ENCODE measurements at places on chromosomes 16 and 17.
A peak's percentile ranks its signal among the peaks of the same experiment; 100 is the strongest.

DNA sequence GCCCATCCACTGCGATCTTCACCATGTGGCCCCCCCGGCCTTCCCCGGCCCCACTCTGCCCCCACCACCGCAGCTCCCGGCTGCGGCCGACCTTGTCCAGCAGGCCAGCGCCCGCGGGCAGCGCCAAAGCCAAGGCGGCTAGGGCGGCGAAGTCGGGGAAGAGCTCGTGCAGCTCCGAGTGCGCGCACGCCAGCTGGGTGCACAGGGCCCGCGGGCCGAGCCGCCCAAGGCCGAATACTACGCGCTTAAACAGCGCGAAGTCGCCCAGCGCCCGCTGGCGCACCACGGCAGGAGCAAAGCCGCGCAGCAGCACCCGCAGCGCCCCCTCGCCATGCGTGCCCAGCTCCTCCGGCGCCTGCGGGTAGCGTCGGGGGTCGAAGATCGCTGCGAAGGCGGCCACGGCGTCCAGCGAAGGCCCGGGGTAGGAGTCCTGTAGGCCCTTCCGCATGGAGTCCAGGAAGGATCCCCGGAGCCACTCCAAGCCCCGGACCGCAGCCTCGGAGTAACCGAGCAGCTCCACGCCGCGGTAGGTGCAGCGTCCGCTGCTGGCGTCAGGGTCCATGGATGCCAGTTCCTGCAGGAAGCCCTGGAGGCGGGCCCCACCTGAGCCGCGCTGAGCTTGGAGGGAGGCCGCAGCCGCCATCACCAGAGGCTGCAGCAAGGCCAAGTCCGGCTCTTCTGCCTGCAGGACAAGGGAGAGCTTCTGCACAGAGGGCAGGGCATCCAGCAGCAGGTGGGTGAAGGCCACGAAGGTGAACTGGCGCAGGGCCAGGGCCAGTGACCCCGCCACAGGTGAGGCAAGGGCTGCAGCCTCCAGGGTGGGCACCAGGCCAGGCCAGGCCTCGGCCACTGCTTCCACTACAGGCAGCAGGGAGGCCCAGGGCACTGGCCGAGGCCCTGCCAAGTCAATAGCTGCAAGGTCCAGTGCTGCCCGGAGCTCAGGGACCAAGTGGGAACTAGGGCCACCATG lies 10.3 kb downstream of the C17orf113 start:
- no peaks in the 10 kb centered on the region for H3K4me1 ChIP-seq
- H3K27me3 ChIP-seq = peaks cover 12% of the 10 kb centered on the region
- H3K36me3 ChIP-seq = no peaks in the 10 kb centered on the region
- no peak overlapping the region for H3K4me3 ChIP-seq
- H3K27ac ChIP-seq = no peak overlapping the region

DNA sequence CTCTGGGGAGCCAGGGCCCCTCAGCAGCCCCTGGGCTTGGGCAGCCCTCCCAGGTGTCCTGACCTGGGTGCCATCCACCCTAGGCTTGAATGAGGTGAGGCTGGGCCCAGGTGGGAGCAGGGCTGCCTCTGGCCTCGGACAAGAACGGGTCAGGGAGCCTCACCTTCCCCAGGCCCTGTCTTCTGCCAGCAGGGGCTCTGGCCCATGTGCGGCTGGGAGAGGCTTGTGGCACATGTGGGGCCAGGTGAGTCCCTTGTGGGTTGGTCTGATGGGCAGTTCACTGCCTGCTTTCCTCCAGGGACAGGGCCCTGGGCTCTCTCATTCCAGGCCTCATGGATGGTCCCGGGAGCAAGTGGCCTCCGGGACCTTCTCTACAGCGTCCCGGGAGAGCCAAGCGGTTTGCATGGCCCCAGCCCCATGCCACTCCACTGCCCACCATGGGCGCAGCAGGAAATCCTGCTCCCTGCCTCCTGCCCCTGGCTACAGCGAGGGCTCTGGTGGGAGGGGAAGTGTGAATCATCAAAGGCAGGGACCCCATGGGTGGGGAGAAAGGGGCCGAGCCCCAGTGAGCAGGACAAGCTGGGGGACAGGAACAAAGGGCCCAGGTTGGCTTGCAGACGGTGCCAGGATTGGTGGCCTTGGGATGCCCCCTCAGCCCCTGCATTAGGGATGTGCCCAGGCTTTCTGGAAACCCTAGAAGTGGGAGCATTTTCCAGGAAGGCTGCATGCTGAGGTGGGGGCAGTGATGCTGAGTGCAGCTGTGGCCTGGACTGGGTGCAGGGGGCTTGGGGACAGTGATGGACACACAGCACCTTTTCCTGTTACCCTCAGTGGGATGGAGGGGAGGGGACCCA lies 12.2 kb downstream of the VASN start:
- DNase-seq = no peak
- H3K27me3 ChIP-seq = no peaks in the 10 kb centered on the region
- H3K4me1 ChIP-seq = peaks cover 4% of the 10 kb centered on the region
- no peak overlapping the region for H3K4me3 ChIP-seq
- peaks cover 28% of the 10 kb centered on the region for H3K36me3 ChIP-seq
- no peak overlapping the region for H3K27ac ChIP-seq

GRCh38 chr17:43998552-43998951 lies 5.9 kb upstream of the NAGS start:
- H3K4me3 ChIP-seq = no peak overlapping the region
- H3K4me1 ChIP-seq = peaks cover 2% of the 10 kb centered on the region
- no peak for DNase-seq
- no peak overlapping the region for H3K27ac ChIP-seq

DNA sequence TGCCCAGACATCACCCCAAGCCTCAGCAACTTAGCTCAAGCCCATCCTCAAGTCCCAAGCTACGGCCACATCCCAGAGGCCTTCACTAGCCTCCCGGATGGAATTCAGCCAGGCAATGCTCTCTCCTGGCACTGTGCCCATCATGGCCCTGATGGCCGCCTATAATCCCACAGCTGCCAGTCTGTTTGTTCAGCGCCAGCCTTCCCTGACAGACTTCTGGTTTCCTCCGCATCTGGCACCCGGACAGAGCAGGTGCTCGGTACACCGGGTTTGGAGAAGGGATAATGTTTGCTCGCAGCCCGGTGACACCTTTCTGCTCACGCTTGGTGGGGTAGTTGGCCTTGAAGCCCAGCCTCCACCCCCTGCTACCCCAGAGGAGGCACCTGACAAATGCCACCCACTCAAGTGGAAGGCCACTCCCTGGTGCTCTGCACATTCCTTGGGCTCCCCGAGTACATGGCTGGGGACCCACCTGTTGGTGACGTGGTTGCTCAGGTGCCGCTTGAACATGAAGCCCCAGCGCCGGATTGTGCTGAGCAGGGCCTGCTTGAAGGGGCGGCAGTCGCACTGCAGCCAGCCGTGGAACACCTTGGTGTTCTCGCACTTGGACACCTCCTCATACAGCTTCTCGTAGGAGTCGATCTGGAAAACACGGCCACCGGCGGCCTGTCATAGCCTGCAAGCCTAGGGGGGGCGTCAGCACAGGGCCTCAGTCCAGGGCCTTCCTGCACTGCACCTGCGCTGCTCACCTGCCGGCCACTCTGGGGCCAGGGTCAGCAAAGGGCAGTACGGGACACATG lies 47.1 kb downstream of the DNAH17 start:
- H3K27me3 ChIP-seq = no peaks in the 10 kb centered on the region
- peaks cover 30% of the 10 kb centered on the region for H3K4me1 ChIP-seq
- no peak for DNase-seq
- H3K36me3 ChIP-seq = no peaks in the 10 kb centered on the region
- H3K27ac ChIP-seq = no peak overlapping the region

GRCh38 chr17:21377705-21378396 lies 1.7 kb downstream of the KCNJ12 start:
- no peak overlapping the region for H3K27ac ChIP-seq
- peaks cover 27% of the 10 kb centered on the region for H3K27me3 ChIP-seq
- H3K36me3 ChIP-seq = no peaks in the 10 kb centered on the region
- no peak overlapping the region for H3K4me3 ChIP-seq

- no peak overlapping the region for H3K4me3 ChIP-seq
- H3K36me3 ChIP-seq = peaks cover 4% of the 10 kb centered on the region
- DNase-seq = peak; percentile 78
- H3K27me3 ChIP-seq = peaks cover 11% of the 10 kb centered on the region
- H3K4me1 ChIP-seq = peaks cover 25% of the 10 kb centered on the region
Observed at GRCh38 chr16:391885-392335, 5.1 kb upstream of the NME4 start.

- H3K4me1 ChIP-seq = no peaks in the 10 kb centered on the region
- H3K4me3 ChIP-seq = no peak overlapping the region
Observed at GRCh38 chr17:16917671-16918394, 54.1 kb downstream of the TNFRSF13B start.

- no peaks in the 10 kb centered on the region for H3K36me3 ChIP-seq
- H3K27me3 ChIP-seq = peaks cover 3% of the 10 kb centered on the region
- H3K4me3 ChIP-seq = no peak overlapping the region
Observed at GRCh38 chr17:57830880-57831279, 19.0 kb downstream of the MRPS23 start.

DNA sequence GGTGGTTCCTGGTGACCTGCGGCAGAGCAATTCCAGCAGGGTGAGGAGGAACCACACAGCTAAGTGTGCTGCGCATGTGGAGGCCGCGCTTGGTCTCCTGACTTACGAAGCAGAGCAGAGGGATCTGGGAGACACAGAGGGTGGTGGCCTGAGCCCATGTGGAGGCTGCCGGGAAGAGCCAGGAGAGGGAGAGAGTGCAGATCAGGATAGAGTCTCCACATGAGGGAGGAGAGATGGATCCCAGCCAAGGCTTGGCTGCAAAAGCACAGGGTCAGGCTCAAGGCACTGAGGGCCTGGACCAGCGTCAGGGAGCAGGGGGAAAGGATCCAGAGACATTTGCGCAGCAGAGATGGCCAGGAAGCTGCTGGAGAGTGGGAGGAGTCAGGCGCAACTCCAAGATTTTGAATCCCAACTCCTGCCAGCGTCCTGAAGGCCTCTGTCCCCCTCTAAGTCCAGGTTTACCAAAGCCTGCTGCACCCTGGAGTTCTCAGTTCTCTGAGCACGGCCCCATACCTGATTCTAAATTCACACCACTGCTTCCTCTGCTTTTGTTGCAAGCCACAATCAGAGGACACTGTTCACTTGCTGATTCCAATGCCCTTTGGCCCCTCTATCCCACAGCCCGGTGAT lies 11.3 kb upstream of the MLLT6 start:
- H3K36me3 ChIP-seq = no peaks in the 10 kb centered on the region
- peaks cover 6% of the 10 kb centered on the region for H3K27me3 ChIP-seq
- peaks cover 20% of the 10 kb centered on the region for H3K4me1 ChIP-seq

DNA sequence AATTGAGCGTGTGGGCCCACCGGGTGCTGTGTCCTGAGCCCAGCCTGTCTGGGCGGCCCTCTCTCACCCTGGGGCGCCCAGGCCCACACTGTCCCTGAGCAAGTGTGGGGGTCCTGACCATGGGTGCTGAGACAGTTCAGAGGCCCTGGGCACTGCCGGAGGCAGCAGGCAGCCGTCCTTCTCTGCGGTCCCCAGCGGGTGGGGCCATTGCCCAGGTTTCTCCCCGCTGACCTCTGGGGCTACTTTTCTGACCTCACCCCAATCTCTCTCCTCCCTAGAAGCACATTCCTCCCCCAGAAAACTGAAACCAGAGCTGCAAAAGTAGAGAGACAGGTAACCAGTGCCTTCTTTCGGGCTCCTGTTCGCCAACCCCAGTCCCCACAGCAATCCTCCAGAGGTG lies 36.0 kb upstream of the PVALEF start:
- no peaks in the 10 kb centered on the region for H3K4me1 ChIP-seq
- no peak for DNase-seq
- no peak overlapping the region for H3K4me3 ChIP-seq
- H3K27ac ChIP-seq = no peak overlapping the region
- H3K36me3 ChIP-seq = no peaks in the 10 kb centered on the region

DNA sequence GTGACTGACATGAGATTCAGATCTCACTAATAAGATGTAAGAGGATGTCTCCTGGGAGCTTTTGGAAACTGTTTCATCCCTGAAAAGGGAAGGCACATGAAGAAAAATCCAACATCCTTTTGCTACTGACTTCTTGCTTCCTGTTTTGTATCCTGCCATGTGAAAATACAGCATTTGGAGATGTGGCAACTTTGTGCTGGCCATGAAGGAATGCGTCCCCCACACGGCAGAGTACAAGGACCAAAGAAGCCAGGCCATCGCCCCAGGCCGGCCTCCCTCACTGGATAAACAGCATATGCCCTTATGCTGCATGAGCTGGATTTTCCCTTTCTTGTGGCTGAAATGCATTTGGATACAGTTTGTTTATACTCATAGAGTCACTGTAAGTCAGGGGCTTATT lies 5.5 kb upstream of the HASPIN start:
- H3K4me3 ChIP-seq = no peak overlapping the region
- peaks cover 50% of the 10 kb centered on the region for H3K4me1 ChIP-seq
- H3K27ac ChIP-seq = peak overlapping the region; percentile 7
- DNase-seq = no peak

DNA sequence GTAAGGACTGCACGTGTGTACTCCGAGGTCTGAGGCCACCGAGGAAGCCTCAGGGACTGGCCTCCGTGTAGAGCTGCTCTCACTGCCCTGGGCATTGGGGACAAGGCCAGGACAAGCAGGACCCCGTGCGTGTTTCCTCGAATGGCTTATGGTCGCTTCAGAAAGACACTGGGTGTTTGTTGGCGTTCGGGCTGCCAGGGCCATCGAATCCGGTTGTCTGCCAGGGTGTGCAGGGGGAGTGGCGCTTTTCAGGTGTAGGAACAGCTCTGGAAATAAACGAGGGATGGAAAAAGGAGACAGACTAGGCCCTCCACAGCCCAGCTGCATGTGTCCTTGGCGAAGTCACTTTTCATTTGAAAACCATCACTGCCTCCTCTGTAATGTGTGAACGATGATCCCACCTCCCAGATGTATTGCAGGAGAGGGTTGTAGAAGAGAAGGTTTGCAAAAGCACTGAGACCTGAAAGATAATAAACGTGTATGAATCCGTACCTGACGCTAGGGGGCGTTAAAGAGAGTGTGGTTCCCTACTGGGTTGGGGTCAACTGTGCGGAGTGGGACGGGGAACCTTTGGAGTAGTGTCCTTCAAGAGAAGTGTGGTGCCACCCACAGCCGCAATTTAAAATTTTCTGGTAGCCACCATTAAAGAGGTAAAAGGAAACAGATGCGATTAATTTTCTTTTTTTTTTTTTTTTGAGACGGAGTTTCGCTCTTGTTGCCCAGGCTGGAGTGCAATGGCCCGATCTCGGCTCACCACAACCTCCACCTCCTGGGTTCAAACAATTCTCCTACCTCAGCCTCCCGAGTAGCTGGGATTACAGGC lies 2.1 kb upstream of the ZSCAN10 start:
- peak overlapping the region; percentile 79 for H3K4me3 ChIP-seq
- peak overlapping the region; percentile 94 for H3K27ac ChIP-seq
- H3K27me3 ChIP-seq = no peaks in the 10 kb centered on the region
- no peaks in the 10 kb centered on the region for H3K36me3 ChIP-seq

DNA sequence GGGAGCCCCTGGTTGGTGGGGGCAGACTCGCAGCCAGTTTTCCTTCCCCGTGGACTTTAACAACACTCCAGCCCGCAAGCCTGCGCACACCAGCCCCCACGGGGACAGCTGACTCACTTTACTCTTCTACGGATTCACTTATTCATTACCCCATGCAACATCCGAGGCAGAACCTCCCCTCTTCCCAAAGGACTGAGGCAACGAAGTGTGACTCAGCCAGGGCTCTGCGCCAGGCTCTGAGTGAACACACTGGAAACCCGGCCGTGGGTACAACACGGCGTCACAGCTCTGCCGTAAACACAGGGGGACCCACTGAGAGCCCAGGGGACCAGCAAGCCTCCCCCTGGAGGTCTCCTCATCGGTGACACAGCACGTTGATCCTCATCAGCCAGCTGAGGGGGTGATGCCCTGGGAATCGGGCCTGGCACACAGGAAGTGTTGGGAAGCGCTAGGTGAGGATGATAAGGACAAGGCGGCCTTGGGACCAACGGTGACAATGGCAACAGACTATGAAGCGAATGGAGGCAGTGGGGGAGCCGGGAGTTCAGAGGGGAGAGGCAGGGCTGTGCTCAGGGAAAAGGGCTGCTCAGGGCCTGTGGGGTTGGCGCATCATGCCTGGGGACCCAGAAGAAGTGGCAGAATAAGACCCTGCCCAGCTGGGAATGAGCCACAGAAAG lies 14.6 kb downstream of the COTL1 start:
- H3K4me3 ChIP-seq = peak overlapping the region; percentile 62
- H3K36me3 ChIP-seq = peaks cover 71% of the 10 kb centered on the region
- peak overlapping the region; percentile 96 for H3K27ac ChIP-seq
- H3K27me3 ChIP-seq = no peaks in the 10 kb centered on the region
- DNase-seq = peak; percentile 36
